ENCODE measurements at places on chromosomes 11 and 22.

GRCh38 chr11:17219016-17219415 lies 11.2 kb upstream of the PIK3C2A start:
- no peak for DNase-seq

DNA sequence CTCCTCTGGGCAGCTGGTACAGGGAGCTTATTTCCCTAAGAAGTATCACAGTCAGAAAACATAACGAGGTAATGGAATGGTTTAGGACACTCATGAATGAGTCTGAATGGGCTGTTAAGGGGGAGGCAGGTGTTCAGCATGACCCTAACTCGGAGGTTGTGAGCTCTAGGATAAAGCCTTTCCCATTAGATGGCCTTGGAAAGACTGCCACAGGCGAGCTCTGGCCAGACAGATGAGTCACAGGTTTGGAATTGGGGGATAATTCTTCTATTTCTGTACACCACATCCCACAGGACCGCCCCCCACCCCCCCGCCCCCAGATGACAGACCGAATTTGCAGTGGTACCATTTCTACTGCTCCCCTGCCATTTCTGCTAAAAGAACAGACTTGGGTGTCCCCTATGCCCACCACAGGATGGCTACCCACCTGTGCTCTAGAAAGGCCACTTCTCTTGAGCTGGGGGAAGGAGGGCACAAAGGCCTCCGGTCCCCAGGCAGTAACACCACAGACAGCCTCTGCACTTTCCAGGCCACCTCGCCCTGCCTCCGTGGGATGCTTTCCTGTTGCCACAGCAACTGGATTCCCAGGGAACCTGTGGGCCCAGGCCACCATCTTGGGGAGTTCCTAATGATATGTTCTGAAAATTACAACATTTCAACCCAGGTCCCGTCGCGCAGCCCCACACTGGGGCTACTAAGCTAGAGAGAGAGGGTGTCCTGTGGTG lies 76.7 kb downstream of the TRIM29 start:
- no peak for DNase-seq

GRCh38 chr11:102912482-102912830 lies 37.7 kb upstream of the MMP12 start:
- DNase-seq, result no peak

GRCh38 chr11:106706355-106706754 lies 311.9 kb downstream of the GUCY1A2 start:
- no peak for DNase-seq

DNA sequence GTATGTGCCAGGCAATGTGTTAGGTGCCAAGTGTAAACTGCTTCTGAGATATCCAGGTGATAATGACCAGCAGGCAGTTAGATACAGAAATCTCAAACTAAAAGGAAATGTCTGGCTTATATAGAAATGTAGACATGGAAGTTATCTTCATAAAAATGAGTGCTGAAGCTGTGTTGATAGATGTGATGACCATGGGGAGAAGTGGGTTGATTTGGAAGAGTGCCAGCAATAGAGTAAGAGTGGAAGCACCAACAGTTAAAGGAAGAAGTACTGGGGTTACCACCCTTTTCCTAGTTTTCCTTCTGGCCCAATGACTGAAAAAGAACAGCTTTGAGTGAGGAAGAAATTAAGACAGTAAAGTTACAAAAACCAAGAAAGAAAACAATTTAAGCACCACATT lies 68.5 kb downstream of the C2CD3 start:
- no peak for DNase-seq

DNA sequence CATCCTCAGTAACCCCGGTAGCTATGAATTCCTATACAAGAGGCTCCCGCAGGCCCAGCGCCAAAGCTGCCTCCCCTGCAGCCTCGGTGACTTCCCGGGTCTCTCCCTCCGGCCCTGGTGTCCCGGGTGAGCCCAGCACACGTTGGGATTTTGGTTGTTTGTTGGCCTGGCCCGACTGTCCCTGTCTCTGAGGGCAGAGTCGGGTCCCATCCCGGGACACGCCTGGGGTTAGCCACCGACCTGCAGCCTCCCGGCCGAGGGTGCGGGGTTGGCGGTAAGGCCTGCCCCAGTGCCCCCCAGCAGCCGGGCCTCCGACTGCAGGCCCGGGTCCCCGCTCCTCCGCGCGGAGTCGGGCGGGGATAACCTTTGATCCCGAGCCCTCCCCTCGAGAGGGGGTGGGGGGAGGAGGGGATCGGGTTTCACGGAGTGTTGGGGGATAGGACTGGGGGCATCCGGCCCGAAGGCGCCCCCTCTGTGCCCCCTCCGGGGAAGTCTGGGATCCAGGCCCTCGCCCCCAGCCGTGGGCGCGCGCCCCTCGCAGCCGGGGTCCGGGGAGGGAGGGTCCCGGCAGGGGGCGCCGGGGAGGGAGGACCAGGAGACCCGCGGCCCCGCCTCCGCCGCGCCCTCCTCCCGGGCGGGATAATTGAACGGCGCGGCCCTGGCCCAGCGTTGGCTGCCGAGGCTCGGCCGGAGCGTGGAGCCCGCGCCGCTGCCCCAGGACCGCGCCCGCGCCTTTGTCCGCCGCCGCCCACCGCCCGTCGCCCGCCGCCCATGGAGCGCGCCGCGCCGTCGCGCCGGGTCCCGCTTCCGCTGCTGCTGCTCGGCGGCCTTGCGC lies at the start of gene FBLN1:
TSS of gene FBLN1 (plus strand) at position 669 of the 835 bp plus-strand sequence. CDS start at position 772, 103 bp downstream.
- no peak for DNase-seq

GRCh38 chr22:24142241-24142640 lies 39.0 kb upstream of the SUSD2 start:
- no peak for DNase-seq

DNA sequence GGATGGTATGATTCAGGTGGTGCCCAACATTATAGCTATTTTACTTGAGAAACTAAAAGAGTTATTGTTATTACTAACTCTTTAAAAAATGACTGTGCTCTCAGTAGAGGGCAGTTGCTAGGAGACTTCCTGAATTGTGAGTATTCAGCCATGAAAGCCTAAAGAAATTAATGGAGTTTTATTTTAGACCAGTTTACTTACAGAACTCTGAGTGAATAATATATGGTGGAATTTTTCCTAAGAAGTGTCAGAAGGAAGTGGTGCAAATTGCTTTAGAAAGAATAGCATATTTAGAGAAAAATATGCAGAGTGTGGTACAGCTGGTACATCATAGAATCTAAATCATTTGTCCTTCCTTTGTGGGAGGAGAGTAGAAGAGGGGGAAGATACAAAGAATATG lies 689.9 kb upstream of the CCDC90B start:
- no peak for DNase-seq
